Renal cortical epithelial cell (primary cell): ENCODE measurements at places on chromosomes 1 and 21. TPM values are rescaled to one million over a fixed set of nuclear protein-coding genes. Genes with fewer than 3 reads are reported as not detected.

Gene CNN3
- 636 and 714 TPM in 2 replicates for total RNA-seq

Gene ABCB10
- 16.4 and 21.7 TPM in 2 replicates for total RNA-seq

Gene AMY1C
- total RNA-seq = not detected in 2 replicates

DNA sequence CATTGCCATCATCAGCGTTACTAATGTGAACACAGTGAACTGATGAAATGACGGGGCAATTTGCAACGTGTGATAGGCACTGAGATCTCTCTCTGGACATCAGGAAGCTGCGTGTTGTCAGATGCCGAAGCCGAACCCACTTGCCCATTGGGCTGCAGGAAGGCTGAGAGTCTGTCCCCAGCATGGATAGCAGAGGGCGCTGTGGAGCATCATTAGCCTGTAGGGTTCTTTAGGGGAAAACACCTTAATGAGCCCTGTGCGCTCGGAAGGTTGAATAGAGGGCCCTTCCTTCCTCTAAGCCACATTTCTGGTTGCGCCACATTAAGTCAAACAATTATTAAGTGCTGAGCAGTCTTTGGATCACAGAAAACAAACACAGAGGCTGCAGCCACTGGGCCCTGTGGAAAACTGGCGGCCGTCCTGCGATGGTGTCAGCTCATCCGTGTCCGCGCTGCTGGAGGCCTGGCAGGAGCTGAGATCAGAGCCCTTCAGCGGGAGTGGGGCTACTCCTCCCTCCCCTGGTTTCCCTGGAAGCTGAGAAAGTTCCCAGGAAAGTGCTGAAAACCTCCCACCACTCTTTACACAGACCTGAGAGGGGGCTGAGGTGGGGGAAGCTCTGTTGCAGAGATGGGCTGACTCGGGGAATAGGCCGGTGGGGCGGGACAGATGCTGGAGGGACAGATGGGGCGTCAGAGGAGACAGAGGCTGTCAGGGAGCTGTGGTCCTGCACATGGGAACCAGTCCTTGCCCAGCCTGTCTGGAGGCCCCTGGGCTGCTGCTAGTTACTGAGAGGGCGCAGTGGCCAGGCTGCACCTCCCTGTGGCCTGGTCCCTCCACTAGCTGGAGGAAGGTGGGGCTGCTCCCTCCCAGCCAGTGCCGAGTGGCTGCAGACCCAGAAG, 12.7 kb downstream of the TFF2 start:
- peak; percentile 94 for DNase-seq

GRCh38 chr1:4218619-4219018, 318.5 kb upstream of the C1orf174 start:
- DNase-seq = no peak

GRCh38 chr21:25054689-25055088, 552.6 kb downstream of the MRPL39 start:
- no peak for DNase-seq

GRCh38 chr1:163048869-163049268, 20.3 kb upstream of the RGS4 start:
- peak; percentile 53 for DNase-seq

GRCh38 chr21:42346866-42347600, 3.8 kb downstream of the TFF2 start:
- no peak for DNase-seq

DNA sequence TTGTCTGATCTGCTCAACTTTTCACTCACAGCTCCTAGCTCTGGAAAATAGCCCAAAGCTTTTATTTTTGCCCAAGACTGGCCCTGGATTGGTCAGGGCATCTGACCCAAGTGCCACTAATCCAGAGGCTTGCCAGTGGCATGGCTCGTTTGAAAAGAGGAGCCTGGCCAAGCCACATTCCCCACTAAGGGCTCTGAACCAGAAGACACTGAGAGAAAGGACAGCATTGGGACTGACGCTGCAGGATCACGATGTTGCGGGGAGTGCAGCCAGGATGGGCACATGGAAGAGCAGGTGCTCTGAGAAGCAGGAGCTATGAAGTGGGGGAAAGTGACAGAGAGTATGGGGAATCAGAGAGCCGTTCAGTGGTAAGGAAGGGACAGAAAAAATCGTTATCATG, 44.9 kb upstream of the TSPAN2 start:
- DNase-seq = no peak

- DNase-seq = no peak
Observed at GRCh38 chr21:38326429-38326828, 69.6 kb downstream of the KCNJ15 start.

- no peak for DNase-seq
Observed at GRCh38 chr1:168223261-168223660, 2.5 kb upstream of the SFT2D2 start.

DNA sequence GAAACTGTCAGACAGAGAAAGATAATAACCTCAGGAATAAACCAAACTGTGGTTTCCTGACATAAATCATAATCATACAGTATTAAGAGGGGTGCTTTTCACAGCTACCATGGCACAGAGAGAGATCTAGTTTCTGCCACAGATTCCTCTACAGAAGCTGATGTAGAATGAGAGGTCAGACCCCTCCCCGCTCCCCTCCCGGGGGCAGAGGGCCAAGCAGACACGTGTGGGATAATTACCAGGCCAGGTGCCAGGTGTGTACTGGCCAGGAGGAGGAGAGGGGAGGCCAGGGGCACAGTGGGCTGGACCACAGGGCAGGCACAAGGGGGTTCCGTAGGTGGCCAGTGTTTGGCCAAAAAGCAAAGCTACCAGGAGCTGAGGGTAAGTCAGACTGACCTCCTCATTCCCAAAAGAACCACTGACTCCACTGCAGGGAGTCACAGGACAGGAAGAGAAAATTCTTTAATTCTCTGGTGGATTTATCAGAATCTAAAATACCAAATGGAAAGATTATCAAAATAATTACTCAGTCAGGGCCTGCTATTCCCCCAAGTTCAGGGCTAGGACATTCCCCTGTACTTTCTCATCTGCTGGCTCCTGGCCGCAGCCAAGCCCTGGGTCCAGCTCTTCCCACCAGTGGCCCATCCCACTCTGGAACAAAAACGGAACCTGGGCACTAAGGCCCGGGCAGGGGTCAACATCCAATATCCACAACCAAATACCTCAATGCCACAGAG, 30.0 kb downstream of the C2CD2 start:
- DNase-seq = no peak

DNA sequence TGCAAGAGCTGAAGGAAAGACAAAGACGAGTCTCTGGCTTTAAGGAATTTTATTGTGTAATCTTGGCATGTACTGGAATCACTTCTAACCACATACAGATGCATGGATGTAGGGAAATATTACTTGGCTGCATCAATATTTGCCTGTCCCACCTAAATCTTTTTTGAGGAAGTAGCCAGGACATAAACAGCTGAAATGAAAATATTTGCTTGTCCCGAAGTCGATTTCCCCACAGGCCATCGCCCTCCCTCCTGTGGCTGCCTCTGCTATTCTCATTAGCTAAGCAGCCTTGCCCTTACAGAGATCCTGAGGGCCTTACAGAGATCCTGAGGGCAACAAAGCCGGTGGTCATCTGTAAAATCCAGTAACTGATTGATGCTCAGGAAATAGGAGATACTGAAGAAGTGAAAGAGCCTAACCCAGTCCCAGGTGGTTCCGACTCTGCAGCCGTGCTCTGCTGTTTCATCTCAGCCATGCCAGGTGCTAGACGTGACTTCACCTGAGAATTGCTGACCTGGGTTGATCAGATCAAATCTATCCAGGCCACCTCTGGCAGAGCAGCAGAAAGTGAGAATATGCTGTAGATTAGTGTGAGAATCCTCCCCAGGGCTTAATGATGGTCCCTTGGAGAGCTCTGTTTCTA, 25.5 kb downstream of the MAN1C1 start:
- DNase-seq = no peak
